ENCODE measurements at places on chromosomes 4 and X.
A peak's percentile ranks its signal among the peaks of the same experiment; 100 is the strongest.

DNA sequence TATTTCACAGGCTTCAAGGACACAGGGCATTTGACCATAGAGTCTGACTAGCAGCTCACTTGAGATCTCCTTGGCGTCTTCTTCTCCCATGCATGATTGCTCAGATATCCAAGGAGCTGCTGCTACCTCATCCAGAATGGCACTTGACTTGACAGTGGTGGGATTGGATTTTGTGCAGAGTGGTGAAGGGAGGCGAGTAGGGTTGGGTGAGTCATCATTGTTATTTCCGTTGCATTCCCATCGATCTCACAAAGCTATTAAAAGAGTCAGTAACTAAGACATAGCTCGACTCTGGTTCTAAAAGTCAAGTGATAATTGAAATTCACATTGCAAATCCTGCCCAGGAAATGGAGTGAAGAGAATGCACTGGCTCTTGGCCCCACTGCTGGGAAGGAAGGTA, 27.7 kb downstream of the NHSL2 start:
- no peak for DNase-seq

- no peak for DNase-seq
Measured at GRCh38 chr4:140048419-140048995, 105.5 kb downstream of the MAML3 start.

GRCh38 chr4:104631000-104631399, 136.3 kb upstream of the CXXC4 start:
- DNase-seq: no peak

DNA sequence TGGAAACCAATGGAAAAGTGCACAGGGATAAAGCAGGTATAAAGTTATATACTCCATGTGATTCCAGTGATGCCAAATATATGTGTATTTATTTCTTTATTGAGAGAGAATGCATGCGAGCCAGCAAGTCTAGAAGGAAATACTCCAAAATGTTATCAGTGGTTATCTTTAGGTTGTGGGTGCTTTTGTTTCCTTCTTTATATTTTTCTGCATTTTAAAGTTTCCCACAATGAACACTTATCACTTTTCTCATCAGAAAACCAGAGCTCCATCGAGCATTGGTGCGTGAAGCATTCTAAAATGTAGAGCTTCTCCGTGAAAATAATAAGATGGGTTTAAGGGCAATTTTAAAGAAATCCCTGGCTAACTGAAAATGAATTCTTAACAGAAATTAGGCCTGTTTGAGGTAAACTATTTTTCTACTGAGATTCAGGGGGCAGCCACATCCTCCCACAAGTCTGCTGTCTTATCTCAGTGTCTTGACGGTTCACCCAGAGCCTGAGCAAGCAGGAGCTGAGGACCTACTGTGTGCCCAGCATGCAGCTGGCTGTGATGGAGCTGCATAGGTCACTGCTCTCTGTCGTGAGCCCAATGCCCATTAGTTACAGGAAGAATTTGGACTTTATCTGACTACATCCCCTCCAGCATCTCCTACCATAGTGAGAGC, 18.7 kb upstream of the CD40LG start:
- no peak for DNase-seq

DNA sequence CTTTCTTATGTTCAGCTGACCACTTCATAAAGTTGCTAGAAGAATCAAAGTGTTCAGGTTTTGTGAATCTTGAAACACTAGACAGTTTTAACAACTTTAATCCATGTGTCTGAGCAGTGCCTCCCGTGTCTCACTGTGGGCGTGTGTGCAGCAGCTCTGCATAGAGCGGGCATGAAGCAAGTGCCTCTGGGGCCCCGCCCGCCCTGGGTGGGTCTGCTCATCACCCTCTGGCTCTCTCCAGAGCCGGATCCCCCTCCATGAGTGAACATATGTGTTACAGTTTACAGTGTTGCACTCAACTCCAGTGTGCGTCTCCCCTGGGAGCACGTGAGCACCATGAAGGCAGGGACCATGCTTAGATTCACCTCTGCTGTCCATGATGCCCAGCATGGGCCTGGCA, 37.6 kb upstream of the CRMP1 start:
- DNase-seq: no peak

- DNase-seq: no peak
Measured at GRCh38 chr4:95188701-95189370, 359.9 kb downstream of the UNC5C start.

- DNase-seq: no peak
Measured at GRCh38 chr4:7298619-7299009, 106.3 kb downstream of the SORCS2 start.

GRCh38 chrX:71652405-71652804, 14.9 kb upstream of the LOC101059915 start:
- DNase-seq: peak; percentile 73

GRCh38 chrX:138270931-138271330, 440.6 kb downstream of the FGF13 start:
- DNase-seq: no peak

DNA sequence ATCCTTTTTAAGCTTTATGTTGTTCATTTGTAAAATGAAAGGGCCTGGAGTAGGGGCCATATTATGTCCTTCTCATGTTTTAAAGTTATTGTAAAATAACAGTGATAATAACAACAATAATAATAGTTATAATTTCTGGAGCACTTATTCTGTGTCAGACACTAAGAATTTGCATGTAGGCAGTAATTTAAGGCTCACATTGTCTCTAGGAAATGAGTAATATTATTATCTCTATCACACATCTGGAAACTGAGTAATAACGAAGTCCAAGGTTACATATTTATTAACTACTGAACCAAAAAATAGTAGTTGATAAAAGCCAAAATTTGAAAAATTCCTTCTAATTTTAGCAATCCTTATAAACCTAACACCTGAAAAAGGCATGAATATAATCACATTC, 520.7 kb upstream of the PABPC4L start:
- DNase-seq: no peak

DNA sequence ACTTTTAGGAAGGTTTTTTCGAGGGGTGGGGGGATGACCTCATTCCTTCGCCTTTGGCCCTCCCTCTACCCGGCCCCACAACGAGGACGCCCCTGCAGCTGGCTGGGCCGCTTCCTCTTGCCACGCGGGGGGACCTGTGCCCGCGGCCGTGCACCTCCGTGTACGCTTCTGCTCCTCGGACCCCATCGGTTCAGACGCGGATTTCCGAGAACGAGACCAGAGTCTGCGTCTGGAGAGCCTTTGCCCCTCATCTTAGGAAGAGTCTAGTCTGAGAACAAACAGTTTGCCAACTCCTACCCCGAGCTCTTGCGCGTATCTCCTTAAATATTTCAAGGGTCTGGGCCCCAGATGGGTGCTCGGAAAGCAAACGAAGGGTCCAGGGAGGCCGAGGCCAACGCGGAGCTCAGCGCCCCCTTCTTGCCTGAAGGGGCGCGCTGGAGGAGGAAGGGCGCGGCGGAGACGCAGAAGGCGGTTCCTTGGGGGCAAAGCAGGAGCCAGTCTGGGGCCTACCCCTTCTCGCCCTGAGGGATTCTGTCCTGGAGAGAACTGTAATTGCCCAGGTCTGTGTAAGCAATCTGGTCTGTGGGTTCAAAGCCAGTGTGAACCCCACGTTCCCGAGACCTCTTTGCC, 3.9 kb upstream of the SFRP2 start:
- DNase-seq: no peak

GRCh38 chrX:14496674-14497073, 32.7 kb upstream of the GLRA2 start:
- no peak for DNase-seq

DNA sequence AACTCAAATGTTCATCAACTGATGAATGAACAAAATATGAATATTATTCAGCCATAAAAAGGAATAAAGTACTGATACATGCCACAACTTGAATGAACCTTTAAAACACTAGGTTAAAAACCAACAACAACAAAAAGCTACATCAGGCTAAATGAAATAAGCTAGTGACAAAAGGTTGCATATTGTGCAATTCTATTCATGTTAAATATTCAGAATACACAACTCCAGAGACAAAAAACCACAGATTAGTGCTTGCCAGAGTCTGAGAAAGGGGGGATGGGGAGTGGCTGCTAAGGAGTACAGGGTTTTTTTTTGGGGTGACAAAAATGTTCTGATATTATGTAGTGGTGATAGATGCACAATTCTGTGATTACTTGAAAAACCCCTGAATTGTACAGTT, 58.5 kb downstream of the HAUS3 start:
- DNase-seq: no peak
